ENCODE measurements at places on chromosomes 12 and 14.
A peak's percentile ranks its signal among the peaks of the same experiment; 100 is the strongest.

GRCh38 chr14:56120091-56120691 is 2.0 kb downstream of the PELI2 start:
- DNase-seq: no peak

GRCh38 chr12:72465940-72466630 is 193.9 kb downstream of the TRHDE start:
- no peak for DNase-seq

DNA sequence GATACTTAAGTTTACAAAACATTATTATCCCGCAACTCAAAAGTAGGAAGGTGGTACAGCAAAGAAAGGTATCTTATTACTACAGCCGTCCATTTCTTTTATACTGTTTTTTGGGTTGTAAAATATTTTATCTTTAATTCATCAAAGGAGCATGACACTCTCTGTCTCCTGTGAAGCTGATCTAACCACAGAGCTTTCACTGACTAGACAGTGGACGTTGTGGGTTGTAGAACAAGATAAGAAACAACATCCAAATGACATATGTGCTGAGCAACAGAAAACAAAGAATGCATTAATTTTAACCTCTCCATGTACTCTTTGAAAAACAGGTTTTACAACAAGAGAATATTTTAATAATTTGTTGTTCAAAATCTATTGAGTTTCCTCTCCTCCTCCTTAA is 195.9 kb upstream of the FBXO33 start:
- no peak for DNase-seq

DNA sequence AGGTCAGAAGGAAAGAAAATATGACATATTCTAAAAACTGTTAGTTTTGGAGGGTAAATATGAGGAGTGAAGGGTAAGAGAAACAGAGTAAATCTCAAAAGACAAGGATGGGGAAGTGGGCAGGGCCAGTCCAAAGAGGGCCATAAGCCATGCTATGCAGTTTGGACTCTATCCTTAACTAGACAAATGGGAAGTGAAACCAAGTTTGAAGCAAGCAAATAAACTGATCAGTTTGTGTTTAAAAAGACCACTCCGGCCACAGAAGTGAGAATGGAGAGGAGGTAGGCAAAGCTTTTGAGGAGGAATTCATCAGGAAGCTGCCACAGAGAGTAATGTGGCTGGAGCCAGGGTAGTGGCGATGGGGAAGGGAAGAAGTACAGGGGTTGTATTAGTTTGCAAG is 37.5 kb upstream of the DAAM1 start:
- no peak for DNase-seq

GRCh38 chr14:42715316-42715715 is 1108.6 kb downstream of the LRFN5 start:
- no peak for DNase-seq

GRCh38 chr12:98821866-98822265 is 176.8 kb downstream of the APAF1 start:
- no peak for DNase-seq

DNA sequence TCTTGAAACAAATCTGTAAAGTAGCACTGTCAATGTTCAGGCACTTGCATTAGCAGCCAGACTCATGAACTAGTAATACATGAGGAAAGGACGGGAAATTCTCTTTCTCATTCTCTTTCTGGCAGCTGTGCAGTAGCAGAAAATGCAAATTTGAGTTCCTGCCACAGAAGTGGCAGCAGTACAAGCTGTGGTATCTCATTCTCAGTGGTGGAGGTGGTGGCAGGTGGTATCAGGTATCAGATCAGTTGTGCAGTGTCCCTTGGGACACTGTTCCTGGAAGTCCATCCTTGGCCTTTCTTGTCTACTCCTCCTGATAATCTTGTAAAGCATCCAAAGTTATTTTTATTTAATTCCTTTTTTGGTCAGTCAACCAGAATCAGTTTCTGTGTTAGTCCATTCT is 103.0 kb downstream of the C12orf42 start:
- no peak for DNase-seq

DNA sequence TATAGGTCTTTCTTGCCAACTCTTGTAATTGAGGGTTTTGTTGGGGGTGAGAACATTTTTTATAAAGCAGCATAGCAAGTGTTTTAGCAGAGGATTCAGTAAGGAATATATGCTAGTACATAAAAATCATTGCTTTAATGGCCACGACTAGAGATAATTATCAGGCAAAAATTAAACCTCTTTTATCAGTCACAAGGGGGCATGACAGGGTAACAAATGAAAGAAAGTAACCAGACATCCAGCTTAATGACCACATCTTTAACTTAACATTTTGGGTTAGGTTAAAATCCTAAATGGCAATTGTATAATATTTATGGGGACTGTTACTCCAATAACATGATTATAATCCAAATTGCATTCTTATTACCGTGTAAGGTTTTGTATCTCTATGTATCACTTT is 119.6 kb downstream of the LRRIQ1 start:
- no peak for DNase-seq

DNA sequence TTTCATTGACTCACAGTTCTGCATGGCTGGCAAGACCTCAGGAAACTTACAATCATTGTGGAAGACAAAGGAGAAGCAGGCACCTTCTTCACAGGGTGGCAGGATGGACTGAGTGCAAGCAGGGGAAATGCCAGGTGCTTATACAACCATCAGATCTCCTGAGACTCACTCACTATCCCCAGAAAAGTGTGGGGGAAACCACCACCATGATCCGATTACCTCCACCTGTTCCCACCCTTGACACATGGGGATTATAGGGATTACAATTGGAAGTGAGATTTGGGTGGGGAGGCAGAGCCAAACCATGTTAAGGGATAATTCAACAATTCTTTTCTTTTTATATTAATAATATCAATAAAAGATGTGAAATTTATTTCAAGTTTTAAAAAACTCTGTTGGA is 34.1 kb downstream of the CNTN1 start:
- DNase-seq: no peak

GRCh38 chr12:6943722-6944380 is at the start of the genes C12orf57 and RNU7-1:
Gene C12orf57, plus strand, starts transcription at chr12:6944022. Its CDS starts 100 bp downstream, at chr12:6944122.
Gene RNU7-1, plus strand, starts transcription at chr12:6943816.
- peak; percentile 90 for DNase-seq
